ENCODE measurements at places on chromosomes 1 and 21. TPM values are rescaled to one million over a fixed set of nuclear protein-coding genes. Genes with fewer than 3 reads are reported as not detected.

NBPF4 gene
- 0.23 TPM for total RNA-seq

TMEM269 gene
- total RNA-seq = 0.18 TPM

INAVA gene
- total RNA-seq = 37.0 TPM

LINGO4 gene
- total RNA-seq = not detected

DNAH14 gene
- 6.8 TPM for total RNA-seq

KIFAP3 gene
- 12.2 TPM for total RNA-seq
